HL-60 (cell line): ENCODE measurements at places on chromosomes 2 and 18.

DNA sequence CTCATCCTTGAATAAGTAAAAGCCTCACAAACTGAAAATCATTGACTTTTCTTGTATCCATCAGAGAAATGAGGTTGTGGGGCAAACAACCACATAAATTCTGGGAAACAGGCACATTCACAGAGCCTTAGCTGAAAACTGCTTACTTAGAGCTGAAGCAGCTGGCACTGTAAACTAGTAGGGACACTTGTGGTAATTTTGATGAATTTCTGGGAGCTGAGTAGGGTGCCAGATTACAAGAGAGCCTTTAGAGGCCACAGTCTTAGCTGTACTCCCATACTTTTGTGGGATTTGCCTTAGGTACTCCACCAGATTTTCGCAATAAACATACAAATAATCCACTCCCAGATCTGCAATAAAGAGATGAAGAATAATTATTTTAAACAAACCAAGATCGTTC is 315.2 kb downstream of the TMX3 start:
- DNase-seq: no peak

- DNase-seq: no peak
Measured at GRCh38 chr2:45696708-45697107, 45.2 kb downstream of the PRKCE start.

DNA sequence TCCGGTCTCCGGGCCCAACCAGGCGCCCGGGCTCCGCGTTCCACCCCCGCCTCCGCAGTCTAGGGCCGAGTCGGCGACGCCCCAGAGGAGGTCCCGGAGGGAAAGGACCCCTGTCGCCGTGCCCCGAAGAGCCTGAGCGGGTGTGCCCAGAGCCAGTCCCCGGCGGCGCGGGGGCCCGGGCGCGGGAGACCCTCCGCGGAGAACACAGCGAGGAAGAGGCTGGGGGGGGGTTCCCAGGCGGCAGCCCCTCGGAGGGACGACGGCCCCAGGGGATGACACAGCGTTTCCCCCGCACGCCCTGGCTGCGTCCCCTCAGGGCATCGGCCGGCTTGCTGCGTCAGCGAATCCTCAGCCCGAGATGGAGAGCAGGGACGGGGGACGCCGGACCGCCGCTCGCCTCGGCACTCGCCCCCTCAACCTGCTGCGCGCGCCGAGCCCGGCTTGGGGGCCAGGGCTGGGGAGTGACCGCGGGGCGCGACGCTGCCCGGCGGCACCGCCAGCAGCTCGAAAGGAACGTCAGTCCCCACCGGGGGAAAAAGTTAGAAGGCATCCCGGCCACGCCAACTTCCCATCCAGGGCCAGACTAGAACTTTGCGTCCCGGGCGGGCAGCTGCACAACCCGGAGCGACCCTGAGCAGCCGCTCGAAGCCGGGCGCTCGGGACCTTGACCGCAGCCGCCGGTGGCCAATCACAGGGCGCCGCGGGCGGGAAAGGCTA is 711 bp downstream of the SFXN5 start:
- DNase-seq: no peak

GRCh38 chr2:18345848-18346247 is 214.6 kb downstream of the RDH14 start:
- DNase-seq: no peak

GRCh38 chr2:14654835-14655282 is 22.3 kb downstream of the LRATD1 start:
- no peak for DNase-seq

DNA sequence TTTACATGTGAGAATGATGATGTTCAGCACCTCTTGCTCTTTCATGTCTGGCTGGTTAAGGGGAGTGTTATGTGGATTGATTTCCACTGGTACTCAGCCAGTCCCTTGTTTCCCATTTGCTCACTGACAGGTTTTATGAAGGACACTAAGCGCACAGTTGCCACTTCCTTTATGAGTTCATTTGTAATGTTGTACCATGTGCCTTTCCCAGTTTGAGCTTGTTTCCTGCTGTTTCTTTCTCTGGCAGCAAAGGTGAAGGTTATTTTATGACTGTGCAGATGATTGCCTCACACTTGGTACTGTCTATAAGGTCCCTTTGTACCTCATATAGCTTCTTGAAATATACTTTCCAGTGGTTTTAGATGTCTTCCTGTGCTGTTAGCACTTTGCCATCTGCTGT is 1700.5 kb upstream of the TMEFF2 start:
- DNase-seq: no peak

GRCh38 chr2:45707006-45707405 is 55.5 kb downstream of the PRKCE start:
- no peak for DNase-seq

DNA sequence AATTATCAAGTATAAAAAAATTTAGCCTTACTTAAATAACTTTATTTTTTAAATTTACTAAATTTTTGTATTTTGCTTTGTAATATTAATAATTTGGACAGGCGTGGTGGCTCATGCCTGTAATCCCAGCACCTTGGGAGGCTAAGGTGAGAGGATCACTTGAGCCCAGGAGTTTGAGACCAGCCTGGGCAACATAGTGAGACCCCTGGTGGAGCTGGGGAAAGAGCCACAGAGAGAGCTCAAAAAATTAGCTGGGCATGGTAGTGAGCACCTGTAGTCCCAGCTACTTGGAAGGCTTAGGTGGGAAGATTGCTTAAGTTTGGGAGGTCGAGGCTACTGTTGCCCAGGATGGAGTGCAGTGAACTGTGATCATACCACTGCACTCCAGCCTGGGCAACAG is 143.5 kb downstream of the B3GNT2 start:
- DNase-seq: no peak

DNA sequence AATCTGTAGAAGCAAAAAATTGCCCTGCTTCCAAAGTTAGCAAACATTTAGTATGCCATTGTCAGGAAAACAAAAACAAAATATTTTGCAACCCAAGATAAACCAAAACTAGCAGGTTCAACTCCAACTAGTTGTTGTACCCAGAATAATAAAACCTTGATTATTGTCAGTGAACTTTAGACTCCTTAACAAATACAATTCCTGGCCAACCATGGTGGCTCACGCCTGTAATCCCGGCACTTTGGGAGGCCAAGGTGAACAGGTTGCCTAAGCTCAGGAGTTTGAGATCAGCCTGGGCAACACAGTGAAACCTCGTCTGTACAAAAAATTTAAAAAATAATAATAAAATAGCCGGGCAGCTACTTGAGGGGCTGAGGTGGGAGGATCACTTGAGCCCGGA is 87.5 kb upstream of the MSH2 start:
- no peak for DNase-seq

GRCh38 chr2:159713631-159714246 is 1.4 kb downstream of the MARCHF7 start:
- no peak for DNase-seq

DNA sequence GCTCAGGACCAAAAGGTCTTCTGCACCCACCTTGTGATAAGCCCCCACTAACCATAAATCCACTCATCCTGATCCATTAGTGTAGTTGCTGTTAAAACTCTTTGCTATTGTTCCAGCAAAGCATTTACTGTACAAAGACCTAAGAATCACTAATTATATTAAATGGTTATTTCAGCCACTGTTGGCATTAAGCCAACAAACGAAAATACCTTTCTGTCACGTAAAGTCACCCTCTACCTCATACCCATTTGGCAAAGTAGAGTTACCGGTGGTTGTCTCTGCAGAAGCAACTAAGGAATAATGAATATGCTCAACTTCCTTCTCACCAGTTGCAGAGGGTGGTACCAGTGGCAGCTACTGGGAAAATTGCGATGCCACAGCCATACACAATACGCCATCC is 224.5 kb downstream of the SP3 start:
- DNase-seq: no peak

- no peak for DNase-seq
Measured at GRCh38 chr18:8499810-8500675, 109.2 kb upstream of the RAB12 start.

GRCh38 chr18:37253394-37254235 is 312.0 kb downstream of the CELF4 start:
- DNase-seq: no peak

DNA sequence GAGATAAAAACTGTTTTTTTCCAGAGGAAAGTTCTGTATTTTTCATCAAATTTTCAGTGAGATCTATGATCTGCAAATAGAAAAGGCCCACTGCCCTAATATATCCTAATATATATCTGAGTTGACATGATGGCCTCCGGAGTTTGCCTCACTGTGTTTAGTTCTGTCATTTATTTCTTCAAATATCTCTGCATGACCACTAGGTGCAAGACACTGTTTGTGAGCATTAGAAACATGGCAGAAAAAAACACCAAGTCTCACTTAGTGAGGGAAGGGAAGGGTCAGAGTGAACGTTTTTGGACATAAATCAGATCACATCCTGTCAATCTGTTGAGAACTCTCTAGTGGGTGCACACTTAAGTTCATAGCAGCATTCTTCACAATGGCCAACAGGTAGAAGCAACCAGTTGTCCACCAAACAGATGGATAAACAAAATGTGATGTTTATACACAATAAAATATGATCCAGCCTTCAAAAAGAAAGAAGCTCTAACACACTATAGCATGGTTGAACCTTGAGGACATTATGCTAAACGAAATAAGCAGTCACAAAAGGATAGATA is 53.4 kb downstream of the SPIRE1 start:
- no peak for DNase-seq

DNA sequence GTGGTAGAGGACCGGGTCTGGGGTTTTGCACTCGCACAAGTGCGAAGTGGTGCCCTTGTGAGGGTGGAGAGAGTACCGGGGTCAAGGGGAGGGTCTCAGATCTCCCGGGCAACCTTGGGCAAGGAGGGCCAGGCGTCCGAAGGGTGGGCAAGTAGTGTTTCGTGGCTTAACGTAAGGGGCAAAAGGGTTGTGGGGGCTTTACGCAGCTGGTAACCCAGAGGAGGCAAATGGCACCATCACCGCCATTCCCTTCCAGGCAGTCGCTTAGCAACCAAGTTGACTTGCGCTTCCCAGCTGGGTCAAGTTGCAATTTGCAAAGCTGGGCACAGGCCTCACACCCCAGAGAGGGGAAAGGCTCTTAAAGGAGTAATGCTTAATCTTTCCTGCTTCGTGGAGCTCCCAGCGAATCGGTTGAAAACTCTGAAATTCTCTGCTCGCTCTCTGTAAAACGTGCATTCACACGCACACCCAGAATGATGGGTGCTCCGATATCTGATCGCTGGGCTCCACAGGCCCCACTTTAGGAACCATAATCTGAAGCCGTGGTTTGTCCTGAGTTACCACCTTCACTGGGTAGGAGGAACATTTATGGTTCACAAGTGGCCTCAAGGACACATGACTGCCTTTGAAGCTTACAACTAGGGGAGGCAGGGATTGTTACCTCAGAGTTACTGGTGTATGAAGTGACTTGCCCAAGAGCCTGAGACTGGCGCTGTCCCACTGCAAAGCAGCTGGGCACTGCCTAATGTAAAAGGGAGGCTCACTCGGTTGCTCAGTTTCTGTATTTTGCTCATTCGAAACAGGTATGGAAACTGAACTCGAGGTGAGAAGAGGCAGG is 127.9 kb downstream of the UXS1 start:
- DNase-seq: no peak

DNA sequence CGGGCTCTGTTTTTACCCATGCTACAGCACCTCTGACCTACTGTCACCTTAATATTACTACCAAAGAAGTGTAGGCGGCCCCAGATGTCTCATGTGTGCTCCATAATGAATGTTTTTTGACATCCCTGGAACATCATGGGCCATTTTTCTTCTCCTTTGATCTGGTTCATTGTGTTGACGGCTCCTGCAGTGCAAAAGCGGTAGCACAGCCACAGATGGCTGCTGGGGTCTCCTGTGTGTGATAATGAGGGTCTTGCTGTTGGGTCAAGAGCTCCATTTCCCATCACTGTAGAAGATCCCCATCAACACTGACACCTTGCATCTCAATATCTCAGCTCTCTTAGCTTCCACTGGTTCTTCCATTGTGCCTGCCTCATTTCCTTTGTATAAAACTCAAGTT is 95.0 kb downstream of the CDH20 start:
- DNase-seq: no peak

GRCh38 chr18:21741562-21742314 is 1.1 kb downstream of the MIB1 start:
- DNase-seq: no peak

DNA sequence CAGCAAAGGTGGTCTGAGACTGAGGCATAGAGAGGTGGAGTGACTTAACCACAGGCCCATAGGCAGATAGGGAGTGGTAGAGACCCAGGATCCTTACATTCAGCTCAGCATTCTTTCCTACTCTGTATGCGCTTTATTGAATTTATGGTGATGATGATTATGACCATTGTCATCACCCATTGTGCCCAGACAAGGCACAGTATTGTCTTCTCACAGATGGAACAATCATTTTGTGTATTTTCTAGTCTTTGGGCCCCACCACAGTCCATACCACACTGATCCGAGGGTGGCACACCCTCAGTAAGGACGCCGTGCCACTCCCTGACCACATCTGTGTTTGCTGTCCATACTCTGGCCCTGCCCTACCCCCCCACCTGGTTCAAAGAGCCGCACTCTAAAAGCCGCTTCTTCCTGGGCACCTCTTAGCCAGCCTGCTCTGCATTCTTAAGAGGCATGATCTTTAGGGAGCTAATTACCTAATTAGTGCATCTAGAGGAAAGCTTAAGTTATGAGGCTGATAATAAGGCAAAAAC is 179.6 kb upstream of the SMAD2 start:
- DNase-seq: no peak

DNA sequence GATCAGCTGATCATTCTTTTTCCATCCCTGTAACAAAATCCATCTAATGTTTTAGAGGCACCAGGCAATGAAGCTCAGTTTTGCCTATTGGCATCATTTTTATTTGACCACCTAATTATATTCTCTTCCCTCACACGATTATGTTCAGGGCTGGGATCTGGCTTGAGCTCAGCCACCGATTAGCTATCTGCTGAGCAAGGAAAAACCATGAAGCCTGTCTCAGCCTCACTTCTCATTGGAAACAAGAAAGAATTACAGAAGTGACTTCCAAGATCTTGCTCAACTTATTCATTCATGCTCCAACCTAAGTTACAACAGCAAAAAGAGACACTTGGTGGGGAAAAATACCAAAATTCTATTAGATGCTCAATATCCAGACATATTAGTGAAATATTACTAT is 139.0 kb upstream of the SH3BP4 start:
- no peak for DNase-seq

- no peak for DNase-seq
Measured at GRCh38 chr2:165376571-165376975, 92.9 kb upstream of the CSRNP3 start.

GRCh38 chr18:34965108-34965507 is 76.1 kb upstream of the MAPRE2 start:
- DNase-seq: no peak

GRCh38 chr2:188369365-188369764 is 77.7 kb downstream of the GULP1 start:
- peak; percentile 1 for DNase-seq
